ENCODE measurements at places on chromosomes 11 and 22.

DNA sequence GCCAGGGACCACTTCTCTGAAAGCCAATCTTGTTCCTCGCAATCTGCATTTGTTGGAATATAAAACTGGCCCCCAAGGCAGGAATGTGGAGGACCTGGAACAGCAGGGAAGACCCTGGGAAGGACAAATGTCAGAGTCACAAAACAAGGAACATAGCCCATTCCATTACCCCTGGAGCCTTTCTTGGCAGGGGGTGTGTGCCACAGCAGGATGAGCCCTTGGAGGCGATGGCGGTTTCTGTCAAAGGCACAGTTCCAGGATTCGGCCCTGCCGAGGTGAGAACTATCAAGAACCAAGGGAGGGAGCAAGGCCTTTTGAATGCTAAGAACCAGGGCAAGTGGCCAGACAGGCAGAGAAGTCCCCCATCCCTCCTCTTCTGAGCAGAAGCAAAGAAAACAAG lies 204.3 kb downstream of the TRIM29 start:
- no peak for DNase-seq

DNA sequence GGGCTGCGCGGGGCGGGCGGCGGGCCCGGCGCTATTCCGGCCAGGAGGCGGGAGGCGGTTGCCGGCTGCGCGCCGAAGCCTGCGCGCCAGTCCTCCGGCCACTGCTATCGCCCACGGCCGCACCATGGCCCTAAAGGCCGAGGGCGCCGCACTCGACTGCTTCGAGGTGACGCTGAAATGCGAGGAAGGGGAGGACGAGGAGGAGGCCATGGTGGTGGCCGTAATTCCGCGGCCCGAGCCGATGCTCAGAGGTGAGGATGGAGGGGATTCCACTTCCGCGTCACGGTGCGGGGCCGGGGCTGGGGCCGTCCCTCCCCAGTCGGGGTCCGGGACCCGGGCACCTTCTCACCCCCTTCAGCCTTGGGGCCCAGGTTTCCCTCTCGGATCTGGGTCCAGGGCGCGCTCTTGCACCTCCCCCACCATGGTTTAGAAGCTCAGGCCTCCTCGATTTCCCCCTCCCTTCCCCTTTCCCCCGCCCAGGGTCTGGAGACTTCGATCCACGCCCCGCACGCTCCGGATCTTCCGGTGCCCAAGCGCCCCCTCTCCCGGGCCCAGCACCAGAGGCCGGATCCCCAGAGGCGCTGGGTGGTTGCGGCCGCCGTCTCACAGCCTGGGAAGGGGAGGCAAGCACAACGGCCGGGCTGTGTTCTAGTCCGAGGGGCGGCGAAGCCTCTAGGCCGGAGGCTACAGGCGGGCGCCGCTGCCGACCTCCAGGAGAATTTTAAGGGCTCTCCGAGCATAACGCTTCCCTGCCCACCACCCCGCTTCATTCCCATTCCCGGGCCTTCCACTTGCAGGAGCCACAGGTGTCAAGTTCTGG lies 517 bp downstream of the SPINDOC start:
- DNase-seq = peak; percentile 36

DNA sequence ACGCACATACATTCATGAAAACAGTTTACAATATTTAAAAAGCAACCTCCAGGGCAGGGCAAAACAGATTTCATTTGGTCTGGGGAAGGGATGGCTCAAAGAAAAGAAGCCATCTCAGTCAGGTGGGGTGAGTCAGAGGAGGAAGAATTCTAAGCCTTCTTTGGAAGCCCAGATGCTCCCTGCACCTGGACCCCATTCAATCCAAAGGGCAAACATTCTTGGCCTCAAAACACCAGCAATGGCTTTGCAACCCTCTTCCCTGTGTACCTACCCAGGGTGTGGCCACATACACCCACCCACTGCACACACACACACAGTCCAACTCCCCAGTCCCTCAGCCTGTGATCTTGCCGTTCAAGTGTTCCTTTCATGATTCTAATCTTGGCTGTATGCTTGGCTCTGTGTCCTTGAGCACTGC lies 2.0 kb downstream of the KCNE3 start:
- DNase-seq = no peak

DNA sequence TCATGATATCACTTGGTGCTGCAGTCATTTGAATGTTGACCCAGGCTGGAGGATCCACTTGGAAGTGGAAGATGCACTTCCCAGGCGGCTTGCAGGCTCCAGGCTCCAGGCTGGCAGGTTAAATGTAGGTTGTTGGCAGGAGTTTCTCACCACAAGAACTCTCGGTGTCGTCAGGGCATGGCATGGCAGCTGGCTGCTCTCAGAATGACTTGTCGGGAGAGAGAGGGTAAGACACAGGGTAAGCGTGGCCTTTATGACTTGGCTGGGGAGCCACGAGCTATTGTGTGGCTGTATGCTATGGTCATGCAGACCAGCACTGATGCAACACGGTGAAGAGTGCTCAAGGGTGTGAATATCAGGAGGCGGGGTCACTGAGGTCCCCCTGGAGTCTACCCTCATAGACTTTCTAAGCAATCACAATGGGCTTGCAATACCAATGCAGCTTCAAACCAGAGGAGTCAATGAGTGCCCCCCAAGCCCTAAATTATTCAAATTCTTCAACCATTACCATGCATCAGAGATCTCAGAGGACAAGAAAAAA lies 1027.7 kb downstream of the OPCML start:
- no peak for DNase-seq

DNA sequence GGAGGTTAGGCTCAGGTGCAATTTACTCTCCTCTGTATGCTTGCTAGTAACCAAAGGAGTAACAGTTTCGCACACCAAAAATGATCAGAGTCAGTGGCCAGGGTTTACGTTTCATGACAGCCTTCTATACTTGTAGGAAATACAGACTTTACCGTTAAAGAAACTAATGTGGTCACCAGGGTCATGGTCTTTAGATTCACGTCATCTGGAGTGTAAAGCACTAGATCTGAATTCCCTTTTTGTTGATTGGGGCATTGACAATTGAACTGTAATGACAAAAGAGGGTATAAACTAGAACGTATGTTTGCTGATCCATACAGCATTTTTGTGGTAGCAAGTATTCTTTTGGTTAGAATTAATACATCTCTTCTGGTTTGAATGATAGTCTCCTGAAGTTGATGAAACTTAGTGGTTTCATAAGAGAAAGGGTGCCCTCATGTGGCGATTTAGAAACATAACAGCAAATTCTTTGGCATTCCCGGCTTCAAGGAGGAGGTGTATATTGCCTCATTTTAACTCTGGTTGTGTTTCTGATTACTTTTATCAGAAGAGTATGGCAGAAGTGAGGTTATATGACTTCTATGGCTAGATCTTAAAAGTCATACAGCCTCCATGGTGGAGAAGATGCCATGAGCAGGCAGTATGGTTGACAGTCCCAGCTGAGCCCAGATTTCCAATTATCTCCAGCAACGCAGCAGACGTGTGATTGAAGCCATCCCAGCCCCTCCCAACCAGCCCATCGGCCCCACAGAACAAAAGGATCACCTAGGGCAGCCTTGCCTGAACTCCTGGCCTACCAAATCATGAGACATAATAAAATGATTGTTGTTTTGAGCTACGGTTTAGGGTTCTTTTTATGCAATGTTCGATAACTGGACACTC lies 35.1 kb downstream of the MMP7 start:
- DNase-seq = peak; percentile 19

- DNase-seq = no peak
Observed at GRCh38 chr11:64294774-64295173, 3.7 kb downstream of the KCNK4 start.

- DNase-seq = no peak
Observed at GRCh38 chr11:44782478-44782877, 55.7 kb downstream of the TSPAN18 start.

DNA sequence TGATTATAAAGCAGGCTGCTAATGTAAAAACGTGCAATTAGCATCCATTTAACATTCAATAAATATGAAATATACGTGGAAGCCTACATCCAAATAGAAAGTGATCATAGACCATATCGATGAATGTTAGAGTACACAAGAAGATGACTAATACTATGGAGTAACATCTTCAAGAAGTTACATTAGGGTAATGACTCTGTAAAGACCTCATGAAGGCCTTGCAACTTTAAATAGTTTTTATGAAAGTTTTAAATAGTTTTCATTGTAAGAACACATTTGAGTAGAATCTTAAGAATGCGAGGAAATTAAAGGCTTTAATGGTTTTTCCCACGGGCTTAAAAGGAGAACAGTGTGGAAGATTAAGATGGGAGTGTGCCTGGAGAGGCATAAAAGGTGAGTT lies 1.4 kb downstream of the TRIM34 start:
- no peak for DNase-seq

- no peak for DNase-seq
Observed at GRCh38 chr22:49331223-49331815, 496.4 kb downstream of the BRD1 start.

DNA sequence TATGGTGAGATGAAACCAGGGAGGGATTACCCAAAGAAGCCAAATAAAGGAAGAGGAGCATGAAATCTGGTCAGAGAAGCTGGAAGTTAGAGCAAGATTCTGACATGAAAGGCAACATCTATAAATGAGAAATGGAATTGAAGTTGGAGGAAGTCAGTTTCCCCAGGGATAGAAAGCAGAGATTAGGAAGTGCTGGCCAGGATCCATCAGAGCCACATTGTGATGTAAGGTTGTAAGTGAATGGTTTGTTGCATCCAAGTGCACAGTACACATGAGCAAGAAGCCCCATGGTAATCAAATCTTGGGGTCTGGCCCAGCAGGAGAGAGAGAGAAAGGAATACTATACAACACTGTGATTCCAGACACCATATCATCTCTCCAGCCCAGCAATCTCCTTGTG lies 6.6 kb upstream of the NLRP10 start:
- no peak for DNase-seq

GRCh38 chr22:37484480-37485394 lies 1.4 kb downstream of the MFNG start:
- DNase-seq = no peak

GRCh38 chr22:29512031-29512430 lies 32.0 kb downstream of the NEFH start:
- DNase-seq = no peak

GRCh38 chr11:2780850-2781407 lies 81.1 kb upstream of the KCNQ1OT1 start:
- no peak for DNase-seq

DNA sequence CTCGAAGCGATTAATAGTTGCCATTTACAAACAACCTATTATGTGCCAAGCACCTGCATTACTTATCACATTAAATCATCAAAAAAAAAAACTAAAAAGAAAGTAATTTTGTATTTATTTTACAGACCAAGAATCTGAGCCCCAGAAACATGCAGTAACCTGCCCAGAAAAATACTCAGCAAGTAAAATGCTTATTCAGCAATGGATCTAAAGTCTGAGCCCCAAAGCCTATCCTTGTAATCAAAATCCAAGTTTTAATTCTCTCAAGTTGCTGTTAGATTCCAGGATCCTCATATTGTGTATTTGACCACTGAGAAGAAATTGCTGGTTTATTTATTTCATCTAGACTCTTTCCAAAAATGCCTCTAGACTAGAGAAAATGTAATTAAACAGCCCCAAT lies 783.3 kb upstream of the API5 start:
- no peak for DNase-seq

DNA sequence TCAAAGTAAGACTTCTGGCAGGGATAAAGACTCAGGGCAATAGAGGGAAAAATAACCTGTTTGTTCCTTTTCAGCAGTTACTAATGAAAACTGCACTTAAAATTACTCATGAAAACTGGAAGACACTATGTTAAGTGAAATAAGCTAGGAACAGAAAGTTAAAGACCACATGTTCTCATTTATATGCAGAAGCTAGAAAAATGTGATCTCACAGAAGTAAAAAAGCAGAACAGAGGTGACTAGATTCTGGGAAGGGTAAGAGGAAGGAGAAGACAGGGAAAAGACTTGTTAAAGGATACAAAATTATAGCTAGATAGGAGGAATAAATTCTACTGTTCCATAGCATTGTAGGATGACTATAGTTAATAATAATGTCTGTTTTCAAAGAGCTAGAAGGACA lies 22.2 kb downstream of the HPS5 start:
- no peak for DNase-seq

- DNase-seq = no peak
Observed at GRCh38 chr22:30968015-30968923, at the start of gene MORC2. Gene MORC2, minus strand, starts transcription at chr22:30968774. Its CDS starts 885 bp downstream, at chr22:30967889.

DNA sequence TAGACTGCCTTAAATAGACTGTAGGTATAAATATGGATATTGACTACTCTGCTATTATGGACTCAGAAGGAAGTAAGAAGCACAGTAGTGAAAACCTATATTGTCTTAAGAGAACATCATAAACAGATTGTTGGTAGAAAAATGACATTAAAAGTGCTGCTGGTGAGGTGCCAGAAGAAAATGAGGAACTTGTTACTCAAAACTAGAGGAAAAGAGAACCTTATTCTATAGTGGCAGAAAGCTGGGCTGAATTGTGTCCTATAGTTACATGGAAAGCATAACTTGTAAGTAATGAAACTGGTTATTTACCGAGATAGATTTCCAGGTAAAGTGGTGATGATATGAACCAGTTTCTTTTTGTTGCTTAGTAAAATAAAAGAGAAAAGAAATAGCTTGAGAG lies 109.7 kb upstream of the CTSC start:
- no peak for DNase-seq

DNA sequence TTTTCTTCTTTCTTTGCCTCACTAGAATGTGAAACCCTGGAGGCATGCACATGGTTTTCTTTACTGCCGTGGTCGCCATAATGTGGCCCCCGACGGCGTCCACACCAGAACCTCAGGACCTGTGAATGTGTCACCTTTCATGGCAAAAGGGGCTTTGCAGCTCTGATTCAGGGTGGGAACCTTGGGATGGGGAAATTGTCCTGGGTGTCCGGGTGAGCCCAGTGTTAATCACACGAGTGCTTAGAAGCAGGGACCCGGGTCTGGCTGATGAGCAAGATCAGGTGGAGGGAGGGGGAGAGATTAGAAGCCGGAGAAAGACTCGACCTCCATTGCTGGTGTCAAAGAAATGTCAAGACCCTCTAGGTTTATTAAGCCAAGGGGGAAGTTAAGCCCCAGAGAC lies 74.7 kb upstream of the SHISAL1 start:
- no peak for DNase-seq

DNA sequence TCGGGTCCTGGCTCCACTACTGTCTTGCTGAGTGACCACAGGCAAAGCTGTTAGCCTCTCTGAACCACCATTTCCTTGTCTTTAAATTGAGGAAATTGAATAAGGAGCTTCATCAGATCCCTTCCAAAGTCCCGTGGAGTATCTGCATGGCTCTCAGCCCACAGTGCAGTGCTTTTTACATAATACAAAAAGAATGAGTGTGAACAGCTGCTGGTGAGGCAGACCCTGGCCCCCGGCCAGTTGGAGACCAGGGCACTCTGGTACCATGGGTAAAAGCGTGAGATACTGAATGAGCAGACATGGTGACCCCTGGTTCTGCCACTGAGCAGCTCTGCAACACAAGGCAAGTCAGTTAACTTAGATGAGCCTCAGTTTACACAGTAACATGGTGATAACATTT lies 86.8 kb downstream of the GALNT18 start:
- DNase-seq = no peak
